Activated T-cell treated with anti-CD3 and anti-CD28 coated beads, Interleukin-2, amount 50 U/mL, for 72 hours (primary cell): ENCODE measurements at places on chromosomes 2 and 18.
A peak's percentile ranks its signal among the peaks of the same experiment; 100 is the strongest.

DNA sequence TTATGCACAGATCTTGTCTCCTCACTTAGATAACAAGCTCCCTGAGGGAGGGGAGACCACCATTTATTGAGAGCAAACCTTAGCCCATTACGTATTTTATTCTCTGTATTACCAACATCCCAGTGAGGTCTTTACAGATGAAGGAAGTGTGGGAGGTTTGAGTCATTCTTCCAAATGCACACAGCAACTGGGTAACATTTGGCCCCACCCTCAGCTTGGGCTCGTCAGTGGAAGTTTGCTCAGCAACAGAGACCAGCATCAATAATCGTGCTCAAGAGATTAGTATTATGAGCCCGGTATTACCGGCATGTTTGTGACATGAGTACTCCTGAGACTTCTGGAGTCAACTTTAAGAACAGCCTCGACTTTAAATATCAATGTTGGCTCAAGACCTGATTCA lies 168.6 kb downstream of the ETAA1 start:
- H3K4me3 ChIP-seq, result no peak overlapping the region
- H3K27ac ChIP-seq, result no peak overlapping the region
- H3K27me3 ChIP-seq, result no peaks in the 10 kb centered on the region
- no peaks in the 10 kb centered on the region for H3K36me3 ChIP-seq
- H3K4me1 ChIP-seq, result no peaks in the 10 kb centered on the region

GRCh38 chr2:14451312-14451711 lies 181.2 kb upstream of the LRATD1 start:
- H3K27me3 ChIP-seq, result no peaks in the 10 kb centered on the region
- H3K36me3 ChIP-seq, result no peaks in the 10 kb centered on the region
- H3K4me3 ChIP-seq, result no peak overlapping the region
- DNase-seq, result no peak

- H3K27ac ChIP-seq, result no peak overlapping the region
- no peak overlapping the region for H3K4me3 ChIP-seq
- H3K36me3 ChIP-seq, result peaks cover 5% of the 10 kb centered on the region
- H3K27me3 ChIP-seq, result no peaks in the 10 kb centered on the region
- no peak for DNase-seq
- peaks cover 50% of the 10 kb centered on the region for H3K4me1 ChIP-seq
Measured at GRCh38 chr2:190467575-190468083, 59.5 kb downstream of the MFSD6 start.

DNA sequence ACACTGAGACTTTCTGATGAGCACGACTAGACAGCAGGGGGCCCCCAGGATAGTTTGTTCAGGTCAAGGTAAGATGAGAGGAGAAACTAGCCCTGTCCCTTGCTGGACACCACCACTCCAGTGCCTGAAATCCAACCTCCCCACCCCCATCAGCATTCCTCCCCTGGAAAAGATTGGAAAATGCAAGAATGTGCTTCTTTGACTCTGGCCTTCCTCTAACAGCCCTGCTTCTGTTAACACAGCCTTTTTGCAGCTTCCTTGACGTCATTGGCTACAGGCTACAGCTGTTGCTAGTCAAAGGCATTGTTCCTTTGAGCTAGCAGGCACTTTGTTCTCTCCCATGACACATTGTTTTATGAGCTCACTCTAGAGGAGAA lies 20.1 kb upstream of the LTBP1 start:
- no peak overlapping the region for H3K4me3 ChIP-seq
- H3K36me3 ChIP-seq, result no peaks in the 10 kb centered on the region
- H3K27me3 ChIP-seq, result peaks cover 22% of the 10 kb centered on the region
- no peaks in the 10 kb centered on the region for H3K4me1 ChIP-seq
- no peak overlapping the region for H3K27ac ChIP-seq
- no peak for DNase-seq

DNA sequence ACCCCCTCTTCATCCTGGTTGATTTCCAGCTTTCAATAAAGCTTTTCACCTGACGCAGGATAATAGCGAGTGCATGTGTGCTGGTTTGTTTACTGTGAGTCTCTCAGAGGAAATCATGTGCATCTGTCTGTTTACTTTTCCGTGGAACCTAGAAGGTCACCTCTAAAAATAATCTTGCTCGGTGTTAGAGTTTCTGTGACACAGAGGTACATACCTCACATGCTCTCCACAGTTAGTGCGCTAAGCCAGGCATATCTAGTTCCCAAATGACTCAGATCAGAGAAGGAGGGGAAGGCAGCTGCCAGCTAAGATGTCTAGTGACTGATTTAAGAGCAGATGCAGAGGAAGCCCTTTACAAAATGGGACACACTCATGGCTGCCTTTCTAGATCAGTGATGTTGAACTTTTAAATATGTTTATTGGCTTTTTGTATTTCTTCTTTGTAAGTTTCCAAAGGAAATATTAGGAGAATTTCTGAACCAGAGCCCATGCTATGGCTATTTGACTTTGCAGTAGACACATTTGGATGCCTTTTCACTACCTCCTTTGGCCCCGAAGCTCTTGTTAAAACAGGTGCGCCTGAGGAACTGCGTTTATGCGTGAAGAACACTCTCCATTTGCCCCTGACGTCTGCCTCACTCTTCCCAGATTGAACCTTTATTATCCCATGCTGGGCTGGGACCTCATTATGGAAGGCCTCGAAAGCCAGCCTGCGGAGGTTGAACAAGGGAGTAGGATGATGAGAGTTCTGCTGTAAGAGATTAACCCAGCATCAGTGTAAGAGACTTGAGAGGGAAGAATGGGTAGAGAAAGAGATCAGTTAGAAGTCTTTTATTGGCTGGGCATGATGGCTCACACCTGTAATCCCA lies 145.6 kb downstream of the FAM161A start:
- H3K27ac ChIP-seq, result peak overlapping the region; percentile 36
- H3K4me3 ChIP-seq, result no peak overlapping the region
- peak; percentile 40 for DNase-seq
- H3K27me3 ChIP-seq, result peaks cover 6% of the 10 kb centered on the region
- H3K4me1 ChIP-seq, result peaks cover 12% of the 10 kb centered on the region

DNA sequence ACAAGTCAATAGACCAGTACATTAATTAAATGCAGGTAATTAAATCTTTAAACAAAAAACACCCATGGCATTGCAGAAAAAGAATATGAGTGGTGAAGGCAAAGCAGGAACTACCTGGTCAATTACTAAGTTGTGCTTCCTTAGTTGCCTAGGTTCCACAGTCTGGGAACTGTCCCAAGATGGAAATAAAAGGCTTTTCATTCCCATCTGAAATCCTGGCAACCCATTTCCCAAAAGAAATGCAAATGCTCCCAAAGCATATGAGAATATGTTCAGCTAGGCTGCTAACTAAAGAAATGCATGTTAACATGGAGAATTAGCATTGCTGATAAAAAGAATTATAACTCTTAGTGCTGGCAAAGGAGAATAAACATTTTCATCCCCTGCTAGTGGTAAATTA lies 177.8 kb downstream of the TMEM163 start:
- peaks cover 11% of the 10 kb centered on the region for H3K27me3 ChIP-seq
- no peak overlapping the region for H3K4me3 ChIP-seq
- no peaks in the 10 kb centered on the region for H3K4me1 ChIP-seq
- no peak for DNase-seq
- H3K36me3 ChIP-seq, result no peaks in the 10 kb centered on the region

DNA sequence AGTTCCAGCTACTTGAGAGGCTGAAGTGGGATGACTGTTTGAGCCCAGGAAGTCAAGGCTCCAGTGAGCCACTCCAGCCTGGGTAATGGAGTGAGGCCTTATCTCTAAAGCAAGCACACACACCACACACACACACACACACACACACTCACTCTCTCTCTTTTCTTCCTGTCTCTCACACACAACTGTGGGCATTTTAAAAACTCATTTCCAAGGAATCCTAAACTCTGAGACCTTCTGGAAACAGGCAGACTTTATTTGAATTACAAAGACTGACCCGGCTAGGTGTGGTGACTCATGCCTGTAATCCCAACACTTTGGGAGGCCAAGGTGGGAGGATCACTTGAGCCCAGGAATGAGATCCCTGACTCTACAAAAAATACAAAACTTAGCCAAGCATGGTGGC lies 21.3 kb downstream of the WDSUB1 start:
- no peaks in the 10 kb centered on the region for H3K4me1 ChIP-seq
- no peaks in the 10 kb centered on the region for H3K27me3 ChIP-seq

GRCh38 chr18:44816050-44816449 lies 135.4 kb downstream of the SETBP1 start:
- H3K27ac ChIP-seq, result no peak overlapping the region
- H3K4me1 ChIP-seq, result peaks cover 23% of the 10 kb centered on the region
- no peak for DNase-seq
- H3K27me3 ChIP-seq, result peaks cover 30% of the 10 kb centered on the region
- H3K4me3 ChIP-seq, result no peak overlapping the region
- no peaks in the 10 kb centered on the region for H3K36me3 ChIP-seq

GRCh38 chr2:235966396-235966795 lies 201.8 kb downstream of the GBX2 start:
- H3K4me3 ChIP-seq, result no peak overlapping the region
- peaks cover 23% of the 10 kb centered on the region for H3K27me3 ChIP-seq
- H3K36me3 ChIP-seq, result no peaks in the 10 kb centered on the region
- no peak for DNase-seq
- no peak overlapping the region for H3K27ac ChIP-seq

DNA sequence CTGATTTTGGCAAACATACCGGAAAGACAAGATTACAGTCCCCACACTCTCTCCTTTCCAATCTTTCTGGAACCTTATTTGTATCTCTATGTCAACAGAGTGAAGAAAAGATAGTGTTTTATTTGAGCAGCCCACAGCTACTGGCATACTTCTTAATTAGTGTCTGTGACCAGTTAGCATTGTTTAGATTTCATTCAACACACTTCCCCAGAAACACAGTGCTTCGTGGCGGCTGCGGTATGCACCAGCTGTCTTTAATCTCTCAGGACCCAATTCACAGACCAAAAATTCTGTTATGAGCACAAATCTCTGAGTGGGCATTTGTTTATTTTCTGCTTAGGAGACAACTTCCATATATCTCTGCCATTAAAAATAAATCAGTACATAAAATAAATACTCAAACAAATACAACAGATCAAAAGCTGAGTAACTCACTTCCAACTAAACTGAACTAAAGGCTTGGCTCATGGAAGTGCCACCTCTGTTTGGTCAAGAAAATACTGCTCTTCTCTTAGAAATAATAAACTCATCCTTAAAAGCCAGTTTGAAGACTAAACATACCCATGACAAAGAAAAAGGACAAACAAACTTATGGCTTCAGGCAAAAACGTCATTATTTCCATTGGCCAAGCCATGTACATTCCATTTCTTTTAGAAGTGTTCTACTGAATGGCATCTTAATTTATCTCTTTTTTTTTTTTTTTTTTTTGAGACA lies 392.4 kb downstream of the TXNL1 start:
- H3K27me3 ChIP-seq, result no peaks in the 10 kb centered on the region
- no peak overlapping the region for H3K4me3 ChIP-seq
- no peak overlapping the region for H3K27ac ChIP-seq
- DNase-seq, result no peak
- no peaks in the 10 kb centered on the region for H3K36me3 ChIP-seq

- no peaks in the 10 kb centered on the region for H3K36me3 ChIP-seq
- H3K27me3 ChIP-seq, result peaks cover 5% of the 10 kb centered on the region
- H3K4me1 ChIP-seq, result no peaks in the 10 kb centered on the region
- DNase-seq, result no peak
Measured at GRCh38 chr18:9986156-9986930, 72.5 kb downstream of the VAPA start.

- H3K4me1 ChIP-seq, result no peaks in the 10 kb centered on the region
- no peak overlapping the region for H3K4me3 ChIP-seq
- no peaks in the 10 kb centered on the region for H3K27me3 ChIP-seq
- no peak overlapping the region for H3K27ac ChIP-seq
- DNase-seq, result no peak
Measured at GRCh38 chr2:69152847-69153583, 140.0 kb downstream of the ANTXR1 start.

GRCh38 chr18:73458186-73458964 lies 590.6 kb upstream of the NETO1 start:
- no peak for DNase-seq
- no peak overlapping the region for H3K4me3 ChIP-seq
- H3K4me1 ChIP-seq, result no peaks in the 10 kb centered on the region
- H3K27ac ChIP-seq, result no peak overlapping the region
- no peaks in the 10 kb centered on the region for H3K27me3 ChIP-seq

- DNase-seq, result no peak
- peak overlapping the region; percentile 96 for H3K27ac ChIP-seq
- H3K4me1 ChIP-seq, result peaks cover 77% of the 10 kb centered on the region
Measured at GRCh38 chr2:144329472-144329871, 190.4 kb downstream of the ZEB2 start.

- H3K27me3 ChIP-seq, result peaks cover 18% of the 10 kb centered on the region
- peaks cover 5% of the 10 kb centered on the region for H3K4me1 ChIP-seq
- H3K4me3 ChIP-seq, result peak overlapping the region; percentile 30
- H3K36me3 ChIP-seq, result no peaks in the 10 kb centered on the region
Measured at GRCh38 chr2:106542746-106543359, 55.7 kb downstream of the CD8B2 start.

DNA sequence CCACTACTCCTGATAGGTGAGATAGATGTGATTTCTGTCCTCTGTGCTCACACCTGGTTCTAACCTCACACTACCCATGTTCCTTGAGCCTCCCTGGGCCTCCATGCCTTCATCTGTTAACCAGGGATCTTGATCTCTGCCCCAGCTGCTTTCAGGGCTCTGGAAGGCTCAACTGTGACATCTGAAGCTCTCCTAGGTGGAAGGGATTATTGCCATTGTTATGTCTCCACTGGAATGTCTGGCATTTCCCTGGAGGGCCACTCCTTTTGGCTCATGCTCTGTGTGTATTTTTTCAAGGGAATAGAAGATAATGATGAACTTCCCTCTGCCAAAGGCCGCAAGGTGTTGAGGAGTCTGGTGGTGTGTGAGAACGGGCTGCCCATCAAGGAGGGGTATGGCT lies 41.2 kb downstream of the PCARE start:
- no peak overlapping the region for H3K27ac ChIP-seq
- no peak for DNase-seq
- no peaks in the 10 kb centered on the region for H3K27me3 ChIP-seq
- H3K4me1 ChIP-seq, result peaks cover 6% of the 10 kb centered on the region
- no peak overlapping the region for H3K4me3 ChIP-seq
- no peaks in the 10 kb centered on the region for H3K36me3 ChIP-seq

GRCh38 chr2:111057721-111058120 lies 63.0 kb upstream of the BCL2L11 start:
- H3K27me3 ChIP-seq, result peaks cover 74% of the 10 kb centered on the region
- no peak overlapping the region for H3K4me3 ChIP-seq
- no peak for DNase-seq
- H3K36me3 ChIP-seq, result peaks cover 23% of the 10 kb centered on the region

DNA sequence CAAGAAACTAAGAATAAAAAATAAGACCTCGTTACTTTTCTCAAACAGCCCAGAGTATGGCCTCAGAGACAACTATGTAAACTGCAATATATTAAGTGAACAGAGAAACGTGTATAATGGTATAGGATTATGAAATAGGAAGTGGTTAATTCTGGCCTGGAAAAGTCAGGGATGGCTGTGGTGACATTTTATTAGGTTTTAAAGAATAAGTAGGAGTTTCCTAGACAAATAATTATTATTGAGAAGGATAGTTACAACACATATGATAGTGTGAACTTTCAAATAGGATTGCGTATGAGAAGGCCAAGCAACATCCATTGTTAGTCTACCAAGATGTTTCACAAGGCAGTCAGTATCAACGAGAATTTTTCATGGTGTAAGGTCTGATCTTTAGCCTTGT lies 244.1 kb downstream of the LPIN1 start:
- H3K36me3 ChIP-seq, result peaks cover 8% of the 10 kb centered on the region
- H3K4me3 ChIP-seq, result no peak overlapping the region
- no peak for DNase-seq
- H3K4me1 ChIP-seq, result no peaks in the 10 kb centered on the region
- H3K27ac ChIP-seq, result no peak overlapping the region

GRCh38 chr2:217873371-217873770 lies 129.4 kb downstream of the TNS1 start:
- no peak overlapping the region for H3K27ac ChIP-seq
- H3K4me1 ChIP-seq, result no peaks in the 10 kb centered on the region
- no peak for DNase-seq
- no peaks in the 10 kb centered on the region for H3K36me3 ChIP-seq
